ENCODE measurements at places on chromosomes 12 and 14. TPM values are rescaled to one million over a fixed set of nuclear protein-coding genes. Genes with fewer than 3 reads are reported as not detected.

Gene CCDC177
- not detected for total RNA-seq

Gene SLCO1B1
- total RNA-seq: not detected

Gene MAP1LC3B2
- 2.1 TPM for total RNA-seq

Gene SLC8A3
- not detected for total RNA-seq

Gene ARHGEF40
- 126 TPM for total RNA-seq

- no peak for DNase-seq
Observed at GRCh38 chr12:56128670-56129205, 671 bp downstream of the ESYT1 start.

DNA sequence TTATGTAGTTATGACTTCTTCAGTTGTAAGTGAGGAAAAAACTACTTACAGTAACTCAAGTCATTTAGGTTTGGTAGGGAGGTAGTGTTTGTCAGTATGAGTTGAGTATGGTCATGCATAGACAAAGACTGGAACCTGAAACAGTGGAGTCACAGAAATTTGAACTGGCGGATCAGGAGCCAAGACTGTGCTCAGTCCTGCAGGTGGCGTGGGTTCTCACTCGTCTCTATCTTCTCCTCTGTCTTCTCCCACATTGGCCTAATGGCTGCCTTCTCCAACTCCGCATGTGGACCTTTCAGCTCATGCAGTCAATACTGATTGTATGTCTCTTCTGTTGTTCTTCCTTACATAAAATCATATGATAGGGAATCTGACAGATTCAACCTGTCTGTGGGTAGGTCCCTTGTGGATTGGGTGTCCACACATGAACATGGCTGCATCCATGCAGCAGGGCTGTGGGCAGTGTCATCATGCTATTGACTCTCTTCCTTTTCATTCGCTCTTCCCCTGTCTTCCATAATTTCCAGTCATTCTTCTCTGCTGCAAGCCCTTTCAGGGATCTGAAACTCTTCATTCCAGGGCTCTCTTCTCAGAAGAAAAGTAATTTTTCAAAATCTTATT is 78.8 kb upstream of the NEDD1 start:
- DNase-seq: no peak

- DNase-seq: no peak
Observed at GRCh38 chr14:105026033-105026785, 5.3 kb upstream of the CDCA4 start.

DNA sequence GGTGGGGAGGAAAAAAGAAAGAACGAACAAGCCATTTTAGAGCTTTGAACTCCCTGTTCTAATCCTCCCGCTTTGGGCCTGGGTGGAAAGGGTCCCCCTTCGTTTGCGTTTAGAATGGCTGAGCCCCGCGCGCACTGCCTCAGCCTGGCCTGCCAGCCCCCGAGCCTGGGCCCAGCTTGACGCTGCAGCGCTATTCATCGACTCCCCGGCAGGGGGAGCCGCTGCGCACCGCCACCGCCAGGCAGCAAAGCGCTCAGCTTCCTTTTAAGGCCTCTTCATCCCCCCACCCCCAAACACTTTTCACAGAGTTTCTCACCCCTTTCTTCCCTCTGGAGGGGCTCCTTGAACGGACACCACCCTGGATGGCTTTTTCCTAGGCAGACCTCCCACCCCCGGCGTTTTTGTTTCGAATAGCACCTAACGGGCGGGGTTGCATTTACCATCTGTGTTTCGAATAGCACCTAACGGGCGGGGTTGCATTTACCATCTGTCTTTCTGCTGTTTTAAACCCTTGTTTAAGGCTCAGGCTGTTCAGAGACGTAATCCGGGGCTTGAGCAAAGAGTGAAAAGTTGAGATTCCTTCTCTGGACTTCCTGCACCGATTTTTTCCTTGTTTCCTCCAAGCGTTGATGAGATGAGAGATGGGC is 56.4 kb upstream of the PIWIL1 start:
- DNase-seq: no peak

DNA sequence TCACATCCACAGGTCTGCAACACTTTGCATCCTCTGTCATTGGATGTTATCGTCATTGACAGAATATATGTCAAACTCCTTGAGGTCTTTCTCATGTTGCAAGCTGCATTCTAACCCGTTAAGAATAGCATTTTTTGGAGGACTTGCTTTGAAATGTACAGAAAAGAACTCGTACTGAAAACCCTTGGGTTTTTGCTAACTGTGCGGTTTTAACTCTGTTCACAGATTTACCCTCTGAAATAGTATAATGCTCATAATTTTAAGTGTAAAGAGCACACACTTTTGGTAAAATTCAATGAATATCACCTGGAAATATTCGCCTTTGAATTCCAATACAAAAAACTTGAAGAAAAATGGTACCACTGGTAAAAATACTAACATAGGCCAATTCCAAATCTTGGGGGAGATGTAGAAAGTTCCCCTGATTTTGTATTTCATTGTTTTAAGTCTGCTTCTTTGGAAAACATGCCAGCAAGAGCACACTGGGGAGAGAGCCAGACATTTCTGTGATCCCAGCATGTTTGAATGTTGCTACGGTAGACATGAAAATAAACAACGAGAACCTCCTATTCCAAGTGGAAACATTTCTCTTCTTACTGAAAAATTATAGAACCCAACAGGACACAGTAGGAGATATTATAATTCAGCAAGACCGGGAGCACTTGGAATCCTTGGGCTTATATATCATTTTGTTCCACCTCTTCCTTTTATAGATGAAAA is 446.0 kb downstream of the AEBP2 start:
- DNase-seq: no peak

- no peak for DNase-seq
Observed at GRCh38 chr14:51620056-51620455, 31.7 kb upstream of the FRMD6 start.

GRCh38 chr14:49636866-49637265 is 1.8 kb upstream of the DNAAF2 start:
- DNase-seq: no peak

- no peak for DNase-seq
Observed at GRCh38 chr12:75161488-75161887, 48.2 kb downstream of the KCNC2 start.

DNA sequence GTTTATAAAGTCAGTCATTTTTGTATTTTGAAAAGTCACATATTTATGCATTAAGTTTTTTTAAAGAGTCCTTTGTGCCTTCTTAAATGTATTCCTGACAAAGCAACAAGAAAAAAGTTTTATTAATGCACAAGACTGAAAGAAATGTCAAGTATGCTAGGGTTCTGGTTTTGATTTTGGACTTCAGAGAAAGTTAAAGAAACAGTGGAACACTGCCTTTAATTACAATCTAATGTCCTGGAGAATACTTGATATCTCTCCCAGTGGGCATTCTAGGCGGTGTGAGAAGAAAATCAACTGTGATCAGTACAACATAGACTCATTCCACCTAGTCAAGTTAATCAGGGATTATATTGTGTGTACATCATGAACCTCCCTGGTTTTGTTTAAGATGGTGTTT is 49.9 kb downstream of the PRICKLE1 start:
- DNase-seq: no peak

DNA sequence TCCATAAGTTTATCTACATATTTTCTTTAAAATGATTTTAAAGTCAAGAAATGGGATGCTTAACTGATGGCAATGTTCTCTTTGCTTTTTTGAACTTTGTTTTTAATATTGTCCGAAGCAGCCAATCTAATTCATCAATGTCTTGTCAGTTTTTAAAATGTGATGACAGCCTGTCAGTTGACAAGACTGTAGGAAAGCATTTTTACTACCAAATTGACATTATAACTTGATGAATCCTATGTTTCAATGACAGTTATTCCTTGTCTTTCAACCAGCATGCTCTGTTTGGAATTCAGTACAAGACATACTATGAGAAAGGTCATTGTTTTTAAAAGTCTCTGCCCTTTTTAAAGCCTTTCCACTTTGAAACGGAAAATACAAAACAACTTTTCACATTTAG is 1073.2 kb downstream of the TMTC2 start:
- no peak for DNase-seq

- no peak for DNase-seq
Observed at GRCh38 chr14:87264796-87265195, 728.2 kb downstream of the GALC start.

DNA sequence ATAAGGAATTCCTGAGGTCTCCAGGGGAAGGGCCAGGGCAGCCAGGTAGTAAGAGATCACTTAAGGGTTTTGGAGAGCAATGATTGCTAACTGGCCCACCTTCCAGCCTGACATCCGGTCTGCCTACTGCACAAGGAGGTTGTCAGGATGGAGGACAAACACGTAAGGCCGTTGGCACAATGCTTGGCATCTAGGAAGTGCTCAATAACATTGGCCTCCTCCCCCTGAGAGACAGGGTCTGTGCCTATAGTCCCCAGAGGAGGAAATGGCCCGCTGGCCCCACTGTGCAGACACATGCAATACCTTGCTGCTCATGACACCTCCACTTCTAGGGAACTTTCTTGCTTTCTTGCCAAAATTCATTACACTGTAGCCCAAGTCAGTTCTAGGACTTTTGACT is 73.2 kb downstream of the NTF3 start:
- peak; percentile 73 for DNase-seq

DNA sequence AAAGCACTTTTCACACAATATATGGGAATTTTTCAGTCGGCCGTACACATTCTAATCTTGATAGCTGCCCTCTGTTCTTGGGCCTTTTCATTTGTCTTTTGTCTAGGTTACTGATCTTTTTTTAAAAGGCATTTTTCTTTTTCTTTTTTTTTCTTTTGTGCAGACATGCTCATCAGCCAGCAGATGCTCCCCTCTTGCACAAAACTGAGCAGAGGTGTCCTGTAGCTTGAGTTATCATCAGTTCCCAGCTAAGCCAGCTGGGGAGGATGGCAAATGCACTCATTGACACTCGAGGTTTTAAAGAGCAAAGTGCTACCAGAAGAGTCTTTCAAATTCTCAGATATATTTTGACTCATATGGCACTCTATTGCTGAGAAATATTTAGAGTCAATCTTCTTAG is 913.9 kb upstream of the SEL1L start:
- DNase-seq: no peak

GRCh38 chr12:4144676-4145075 is 128.9 kb upstream of the CCND2 start:
- DNase-seq: no peak

DNA sequence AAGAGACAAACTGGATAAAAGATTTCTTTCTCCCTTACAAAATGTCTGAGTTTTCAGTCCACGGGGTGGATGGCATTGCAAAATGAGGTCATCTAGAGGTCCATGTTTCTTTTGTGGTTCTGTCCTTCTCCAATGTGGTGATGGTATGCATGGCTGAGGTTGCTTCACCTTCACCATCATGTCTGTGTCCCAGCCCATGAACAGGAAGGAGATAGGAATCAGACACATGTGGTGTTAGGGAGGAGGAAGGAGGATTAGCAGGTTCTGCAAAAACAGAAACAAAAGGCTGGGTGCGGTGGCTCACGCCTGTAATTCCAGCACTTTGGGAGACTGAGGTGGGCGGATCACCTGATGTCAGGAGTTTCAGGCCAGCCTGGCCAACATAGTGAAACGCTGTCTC is 11.0 kb upstream of the AEBP2 start:
- DNase-seq: no peak

DNA sequence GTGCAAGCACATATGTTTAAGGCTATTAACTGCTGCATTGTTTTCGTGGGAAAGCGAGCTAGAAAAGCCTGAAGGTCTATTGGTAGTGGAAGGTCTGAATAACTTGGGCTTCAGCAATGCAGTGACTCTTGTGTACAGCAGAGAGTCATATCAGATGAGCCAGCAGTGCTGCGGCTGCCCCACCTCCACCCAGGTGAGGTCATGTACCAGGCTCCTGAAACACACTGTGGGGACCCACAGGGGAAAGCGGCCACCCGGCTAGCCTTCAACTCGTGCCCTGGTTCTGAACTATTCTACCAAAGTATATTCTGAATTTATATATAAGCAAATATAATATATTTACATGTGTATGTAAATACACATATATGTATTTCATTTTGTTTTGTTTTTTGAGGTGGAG is 12.7 kb upstream of the RAN start:
- DNase-seq: no peak

DNA sequence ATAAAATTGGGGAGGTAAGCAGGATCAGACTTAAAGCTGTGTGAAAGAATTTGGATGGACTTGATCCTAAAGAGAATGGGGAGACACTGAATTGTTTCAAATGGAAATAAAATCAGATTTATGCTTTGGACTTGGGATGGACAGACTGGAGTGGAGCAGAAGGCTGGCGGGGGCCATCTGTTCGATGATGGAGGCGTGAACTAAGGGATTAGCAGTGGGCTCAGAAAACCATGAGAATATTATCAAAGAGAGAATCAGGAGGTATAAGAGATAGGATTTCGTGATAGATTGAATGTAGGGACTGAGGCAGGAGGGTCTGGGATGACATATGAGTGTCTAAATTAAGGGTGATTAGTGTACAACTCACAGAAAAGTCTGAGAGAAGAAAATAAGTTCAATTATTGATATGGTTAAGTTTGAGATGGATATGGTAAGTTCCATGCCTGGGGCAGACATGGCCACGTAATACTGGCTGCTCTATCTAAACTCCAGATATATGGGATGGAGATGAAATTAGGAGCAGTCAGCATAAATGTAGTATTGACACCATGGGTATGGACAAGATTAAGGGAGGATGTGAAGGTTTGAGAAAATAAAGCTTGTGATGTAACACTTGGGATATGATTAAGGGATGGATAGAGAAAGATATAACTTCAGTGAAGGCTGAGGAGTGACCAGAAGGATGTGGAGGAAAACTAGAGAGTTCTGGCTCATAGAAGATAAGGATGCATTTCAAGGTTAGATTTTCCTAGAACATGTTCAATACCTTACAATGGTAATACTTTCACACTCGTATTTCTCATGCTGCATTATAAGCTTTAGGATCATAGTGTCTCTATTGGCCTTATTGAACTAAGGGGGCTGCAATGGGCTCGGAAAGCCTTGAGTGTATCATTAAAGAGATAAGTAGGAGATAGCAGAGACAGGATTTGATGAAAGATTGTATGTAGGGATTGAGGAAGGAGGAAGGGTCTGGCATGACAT is 1.0 kb upstream of the TSSK4 start:
- no peak for DNase-seq

GRCh38 chr12:89708565-89709156 is at the start of gene ATP2B1:
Gene ATP2B1 (minus strand): TSS chr12:89708838. CDS start chr12:89655886, 52,952 bp downstream.
- peak; percentile 96 for DNase-seq

- no peak for DNase-seq
Observed at GRCh38 chr12:89832336-89832735, 123.7 kb upstream of the ATP2B1 start.

DNA sequence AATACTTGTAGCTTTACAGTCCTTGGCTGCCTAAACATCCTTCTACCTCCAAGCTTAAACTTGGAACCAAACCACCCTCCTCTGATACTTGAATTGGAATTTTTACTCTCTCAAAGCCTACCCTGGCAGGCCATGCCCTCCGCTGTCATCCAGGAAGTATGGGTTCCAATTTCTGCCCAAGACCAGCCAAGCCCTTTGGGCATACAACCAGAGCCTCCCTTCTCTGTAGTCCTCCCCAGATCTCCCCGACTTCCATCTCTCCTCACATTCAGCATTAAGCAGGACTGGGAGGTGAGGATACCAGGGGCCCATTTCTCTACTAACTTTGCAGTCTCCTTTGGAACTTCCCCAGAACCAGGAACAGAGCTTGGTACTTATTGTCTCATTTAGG is 369 bp upstream of the DHH start:
- no peak for DNase-seq
